ENCODE measurements at places on chromosomes 11 and 22.
A peak's percentile ranks its signal among the peaks of the same experiment; 100 is the strongest.

- DNase-seq, result no peak
Measured at GRCh38 chr11:104275992-104276391, 112.0 kb upstream of the PDGFD start.

GRCh38 chr11:72720047-72720446, 32.2 kb downstream of the ARAP1 start:
- DNase-seq, result no peak

- no peak for DNase-seq
Measured at GRCh38 chr11:122737951-122738693, 82.6 kb downstream of the UBASH3B start.

DNA sequence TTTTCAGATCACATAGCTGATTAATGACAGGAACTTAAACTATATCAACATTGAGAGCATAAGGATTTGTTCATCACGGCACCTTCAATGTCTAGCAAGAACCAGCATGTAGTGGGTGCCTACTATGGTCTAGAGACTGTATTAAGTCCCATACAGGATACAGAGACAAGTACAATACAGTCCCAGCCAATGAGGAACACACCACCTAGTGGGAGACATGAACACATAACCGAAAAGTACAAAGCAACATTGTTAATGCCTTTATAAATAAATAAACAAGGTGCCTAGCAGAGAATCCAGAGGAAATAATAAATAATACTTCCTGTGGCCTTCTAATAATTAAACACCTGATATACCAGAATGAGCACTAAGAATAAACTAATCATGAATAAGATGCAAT, 87.7 kb upstream of the OPCML start:
- no peak for DNase-seq

GRCh38 chr11:133579165-133580031, 47.1 kb upstream of the OPCML start:
- no peak for DNase-seq

GRCh38 chr11:63762654-63763495, 5.7 kb downstream of the ZFTA start:
- no peak for DNase-seq

GRCh38 chr11:101718402-101718801, 134.6 kb upstream of the TRPC6 start:
- DNase-seq, result no peak

GRCh38 chr11:3615998-3616397, 25.8 kb downstream of the ART5 start:
- DNase-seq, result no peak

GRCh38 chr11:75768909-75769771, 562 bp downstream of the DGAT2 start:
- DNase-seq, result no peak

- DNase-seq, result no peak
Measured at GRCh38 chr11:113629562-113629961, 76.5 kb downstream of the TMPRSS5 start.

- no peak for DNase-seq
Measured at GRCh38 chr11:67705264-67705663, 30.8 kb upstream of the ALDH3B2 start.

- DNase-seq, result no peak
Measured at GRCh38 chr22:46659791-46660186, 39.6 kb downstream of the GRAMD4 start.

GRCh38 chr11:78952890-78953289, 378.2 kb upstream of the NARS2 start:
- no peak for DNase-seq

DNA sequence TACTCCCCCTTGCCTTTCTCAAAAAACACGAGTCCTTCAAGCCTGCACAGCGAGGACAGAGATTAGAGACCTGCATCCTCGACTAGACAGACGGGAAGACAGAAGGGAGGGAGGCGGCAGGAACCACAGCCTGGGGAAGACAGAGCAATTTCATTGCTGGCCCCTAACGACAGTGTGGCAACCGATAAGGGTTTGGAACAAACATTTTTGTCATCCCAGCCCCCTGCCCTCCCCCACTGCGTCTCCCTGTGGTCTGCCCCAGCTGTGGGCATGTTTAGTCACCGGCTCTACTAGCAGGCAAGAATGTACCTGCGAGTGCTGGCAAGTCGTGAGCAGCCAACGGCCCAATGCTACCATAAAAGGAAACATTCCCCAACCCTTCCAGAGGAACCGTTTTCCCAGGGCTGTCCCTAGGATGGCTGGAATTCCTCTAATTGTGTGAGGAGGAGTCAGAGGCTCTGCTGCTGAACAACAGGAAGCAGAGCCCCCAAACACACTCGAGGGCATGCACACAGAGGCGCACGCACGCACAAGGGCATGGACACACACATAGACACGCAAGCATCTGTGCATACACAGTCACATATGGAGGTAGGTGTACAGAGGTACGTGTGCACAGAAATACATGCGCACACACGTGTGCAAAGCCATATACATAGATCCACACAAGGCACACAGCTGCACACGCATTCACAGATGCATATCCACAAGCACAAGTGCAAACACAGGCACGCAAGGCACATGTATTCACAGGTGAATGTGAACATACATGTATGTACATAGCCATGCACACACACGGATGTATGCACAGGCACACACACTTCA, 58.3 kb downstream of the MYH9 start:
- peak; percentile 78 for DNase-seq

Data from amniotic stem cell (primary cell).